ENCODE measurements at places on chromosomes 3 and 15. TPM values are rescaled to one million over a fixed set of nuclear protein-coding genes. Genes with fewer than 3 reads are reported as not detected.

- no peak overlapping the region for H3K4me3 ChIP-seq
- no peaks in the 10 kb centered on the region for H3K36me3 ChIP-seq
- H3K27ac ChIP-seq = peak overlapping the region; percentile 39
- no peak for ATAC-seq
- peaks cover 24% of the 10 kb centered on the region for H3K4me1 ChIP-seq
Measured at GRCh38 chr3:129228891-129229585, 20.4 kb upstream of the COPG1 start.

DNA sequence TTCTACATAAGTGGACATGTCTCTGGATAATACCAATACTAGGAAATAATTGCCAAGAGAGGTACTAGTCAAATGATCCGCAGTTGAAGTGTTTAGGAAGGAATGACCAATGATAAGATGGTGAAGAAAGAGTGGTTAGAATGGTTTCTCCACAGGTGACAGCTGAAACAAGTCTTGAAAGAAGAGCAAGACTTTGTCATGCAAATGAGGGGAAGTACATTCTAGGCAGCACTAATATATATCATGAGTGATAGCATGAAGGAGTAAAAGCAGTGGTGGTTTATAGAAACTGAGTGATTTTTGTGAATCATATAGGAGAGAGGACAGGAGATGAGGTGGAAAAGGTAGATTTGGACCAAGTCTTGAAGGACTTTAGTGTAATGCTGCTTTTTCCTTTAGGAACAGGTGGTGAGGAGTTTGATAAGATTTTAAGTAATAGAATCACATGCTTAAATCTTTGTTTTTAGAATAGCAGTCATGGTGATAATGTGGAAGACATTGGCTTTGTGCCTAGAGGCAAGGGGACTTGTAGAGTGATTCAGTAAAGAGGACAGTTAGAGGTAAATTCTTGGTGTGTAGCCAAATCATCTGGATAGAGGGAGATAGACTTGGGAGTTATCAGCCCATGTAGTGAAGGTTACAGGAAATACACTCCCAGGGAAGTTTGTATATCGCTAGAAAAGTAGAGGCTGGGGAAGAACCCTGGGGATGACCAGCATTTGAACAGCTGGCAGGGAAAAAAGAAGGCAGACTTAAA, 31.9 kb downstream of the SLMAP start:
- H3K4me3 ChIP-seq = no peak overlapping the region
- H3K36me3 ChIP-seq = no peaks in the 10 kb centered on the region
- ATAC-seq = no peak

DNA sequence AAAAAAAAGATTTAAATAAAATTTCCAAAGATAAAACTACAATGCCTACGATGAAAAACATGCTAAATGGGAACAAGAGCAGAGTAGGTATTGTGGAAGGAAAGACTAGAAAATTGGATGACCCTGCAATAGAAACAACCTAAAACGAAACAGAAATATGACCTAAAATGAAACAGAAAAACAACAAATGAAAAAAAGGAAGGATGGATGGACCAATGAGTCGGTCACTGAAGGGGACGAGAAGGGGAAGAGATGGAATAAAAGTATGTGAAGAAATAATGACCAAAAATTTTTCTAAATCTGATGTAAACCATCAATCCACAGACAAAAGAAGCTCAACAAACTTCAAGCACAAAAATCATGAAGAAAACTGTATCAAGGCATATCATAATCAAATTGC, 44.8 kb downstream of the TBC1D2B start:
- no peak overlapping the region for H3K4me3 ChIP-seq
- ATAC-seq = no peak
- H3K27ac ChIP-seq = no peak overlapping the region
- H3K4me1 ChIP-seq = peaks cover 49% of the 10 kb centered on the region
- H3K27me3 ChIP-seq = no peaks in the 10 kb centered on the region

GRCh38 chr15:62951481-62951880, 91.1 kb upstream of the TPM1 start:
- H3K4me1 ChIP-seq = no peaks in the 10 kb centered on the region
- no peak overlapping the region for H3K27ac ChIP-seq
- H3K27me3 ChIP-seq = no peaks in the 10 kb centered on the region
- H3K36me3 ChIP-seq = no peaks in the 10 kb centered on the region
- no peak overlapping the region for H3K4me3 ChIP-seq

- ATAC-seq = no peak
- H3K27ac ChIP-seq = no peak overlapping the region
- no peaks in the 10 kb centered on the region for H3K27me3 ChIP-seq
- no peaks in the 10 kb centered on the region for H3K4me1 ChIP-seq
Measured at GRCh38 chr3:138451595-138452162, 17.3 kb downstream of the ESYT3 start.

GRCh38 chr3:112405845-112406244, 72.9 kb downstream of the CD200 start:
- no peak for ATAC-seq
- H3K4me1 ChIP-seq = no peaks in the 10 kb centered on the region
- H3K27ac ChIP-seq = no peak overlapping the region
- no peaks in the 10 kb centered on the region for H3K27me3 ChIP-seq

GRCh38 chr15:40066589-40066988, 27.6 kb upstream of the SRP14 start:
- H3K27me3 ChIP-seq = no peaks in the 10 kb centered on the region
- ATAC-seq = no peak
- peaks cover 13% of the 10 kb centered on the region for H3K4me1 ChIP-seq
- H3K36me3 ChIP-seq = no peaks in the 10 kb centered on the region
- H3K4me3 ChIP-seq = no peak overlapping the region

- H3K4me3 ChIP-seq = no peak overlapping the region
- H3K36me3 ChIP-seq = no peaks in the 10 kb centered on the region
- no peak overlapping the region for H3K27ac ChIP-seq
- no peaks in the 10 kb centered on the region for H3K4me1 ChIP-seq
- ATAC-seq = no peak
Measured at GRCh38 chr3:183388213-183388895, 40.1 kb downstream of the MCF2L2 start.

- H3K27me3 ChIP-seq = no peaks in the 10 kb centered on the region
- no peak overlapping the region for H3K4me3 ChIP-seq
- H3K36me3 ChIP-seq = no peaks in the 10 kb centered on the region
- ATAC-seq = no peak
Measured at GRCh38 chr3:33750211-33750548, 32.1 kb upstream of the CLASP2 start.

GRCh38 chr3:177710506-177710905, 513.2 kb upstream of the TBL1XR1 start:
- H3K4me1 ChIP-seq = peaks cover 14% of the 10 kb centered on the region
- no peak overlapping the region for H3K4me3 ChIP-seq
- H3K27ac ChIP-seq = no peak overlapping the region
- ATAC-seq = no peak
- H3K36me3 ChIP-seq = no peaks in the 10 kb centered on the region

DNA sequence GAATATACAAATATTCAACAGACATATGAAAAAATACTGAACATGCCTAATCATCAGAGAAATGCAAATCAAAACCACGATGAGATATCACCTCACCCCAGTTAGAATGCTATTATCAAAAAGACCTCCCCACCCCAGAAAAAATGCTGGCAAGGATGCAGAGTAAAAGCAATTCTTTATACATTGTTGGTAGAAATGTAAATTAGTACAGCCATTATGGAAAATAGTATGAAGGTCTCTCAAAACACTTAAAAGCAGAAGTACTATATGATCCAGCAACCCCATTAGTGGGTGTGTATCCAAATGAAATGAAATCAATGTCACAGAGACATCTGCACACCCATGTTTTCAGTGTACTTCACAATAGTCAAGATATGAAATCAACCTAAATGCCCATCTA, 308.7 kb downstream of the CHST2 start:
- no peak overlapping the region for H3K27ac ChIP-seq
- ATAC-seq = no peak

DNA sequence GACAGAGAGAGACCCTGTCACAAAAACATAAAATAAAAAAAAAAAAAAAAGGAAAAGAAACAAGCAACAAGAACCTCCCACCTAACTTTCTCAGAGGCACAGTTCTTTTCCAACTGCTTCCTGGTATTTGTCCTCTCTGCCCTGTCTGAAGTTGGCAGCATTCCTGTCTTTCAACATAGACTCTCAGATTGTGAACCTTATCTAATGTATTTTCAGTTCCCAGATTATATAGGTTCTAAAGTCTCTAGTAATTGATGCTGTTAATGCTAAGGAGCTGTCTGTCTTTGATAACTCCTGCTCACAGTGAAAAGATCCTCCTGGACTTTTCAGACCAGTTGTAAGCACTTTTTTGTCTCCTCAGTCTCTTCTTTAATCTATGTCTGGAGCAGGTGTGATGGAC, 199.5 kb upstream of the P2RY1 start:
- no peak overlapping the region for H3K27ac ChIP-seq
- no peaks in the 10 kb centered on the region for H3K4me1 ChIP-seq
- H3K27me3 ChIP-seq = no peaks in the 10 kb centered on the region
- H3K4me3 ChIP-seq = no peak overlapping the region
- H3K36me3 ChIP-seq = no peaks in the 10 kb centered on the region
- no peak for ATAC-seq

- H3K27me3 ChIP-seq = no peaks in the 10 kb centered on the region
- H3K36me3 ChIP-seq = no peaks in the 10 kb centered on the region
- no peak overlapping the region for H3K27ac ChIP-seq
- H3K4me1 ChIP-seq = no peaks in the 10 kb centered on the region
- no peak overlapping the region for H3K4me3 ChIP-seq
- no peak for ATAC-seq
Measured at GRCh38 chr3:29914861-29915524, 634.1 kb downstream of the RBMS3 start.

GRCh38 chr15:71397377-71397776, 282.1 kb downstream of the THSD4 start:
- no peak for ATAC-seq
- H3K4me3 ChIP-seq = no peak overlapping the region
- no peaks in the 10 kb centered on the region for H3K27me3 ChIP-seq

DNA sequence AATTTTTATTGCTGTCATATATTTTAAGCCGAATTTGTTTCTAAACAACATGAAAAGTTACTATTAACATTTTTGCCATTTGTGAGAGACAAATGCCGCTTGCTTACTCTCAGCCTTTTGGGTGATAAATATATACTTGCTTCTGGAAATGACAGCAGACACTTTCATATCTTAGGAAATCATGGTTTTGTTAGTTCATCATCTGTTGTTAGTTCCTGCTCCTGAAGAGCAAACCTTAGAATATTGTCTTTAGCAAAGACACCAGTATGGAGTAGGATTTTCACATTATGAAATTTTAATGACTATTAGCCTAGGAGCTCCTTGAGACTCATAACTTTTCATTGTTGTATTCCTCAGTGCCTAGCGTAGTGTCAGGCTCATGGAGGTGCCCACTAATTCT, 36.0 kb downstream of the RAB8B start:
- H3K36me3 ChIP-seq = no peaks in the 10 kb centered on the region
- peaks cover 28% of the 10 kb centered on the region for H3K4me1 ChIP-seq

GRCh38 chr3:53501178-53501577, 6.8 kb downstream of the CACNA1D start:
- no peaks in the 10 kb centered on the region for H3K36me3 ChIP-seq
- no peak overlapping the region for H3K4me3 ChIP-seq
- no peak overlapping the region for H3K27ac ChIP-seq
- H3K4me1 ChIP-seq = peaks cover 28% of the 10 kb centered on the region
- ATAC-seq = no peak
- H3K27me3 ChIP-seq = peaks cover 2% of the 10 kb centered on the region

- H3K27ac ChIP-seq = no peak overlapping the region
- no peaks in the 10 kb centered on the region for H3K27me3 ChIP-seq
- no peaks in the 10 kb centered on the region for H3K4me1 ChIP-seq
- no peak overlapping the region for H3K4me3 ChIP-seq
Measured at GRCh38 chr3:100518983-100519382, 26.6 kb downstream of the TMEM45A start.

- no peak overlapping the region for H3K4me3 ChIP-seq
- no peaks in the 10 kb centered on the region for H3K4me1 ChIP-seq
- no peaks in the 10 kb centered on the region for H3K36me3 ChIP-seq
- H3K27ac ChIP-seq = no peak overlapping the region
- no peak for ATAC-seq
- no peaks in the 10 kb centered on the region for H3K27me3 ChIP-seq
Measured at GRCh38 chr3:141913150-141913811, 36.8 kb downstream of the ATP1B3 start.

DNA sequence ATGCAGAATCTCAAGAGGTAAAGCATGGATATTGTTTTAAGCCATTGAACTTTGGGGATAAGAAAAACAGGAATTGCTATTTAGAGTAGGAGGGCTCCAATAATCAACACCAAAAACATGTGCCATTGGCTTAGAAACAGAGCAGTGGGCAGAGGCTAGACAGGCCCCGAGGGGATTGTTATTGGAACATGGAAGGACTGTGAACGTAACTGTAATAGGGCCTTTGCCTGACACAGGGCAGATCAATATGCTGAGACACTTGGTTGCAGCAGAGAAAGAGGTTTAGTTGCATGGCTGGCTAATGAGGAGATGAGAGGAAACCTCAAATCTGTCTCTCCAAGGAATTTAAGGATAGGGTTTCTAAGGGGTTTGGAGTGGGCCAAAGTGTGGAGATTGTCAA, 36.9 kb upstream of the RAF1 start:
- no peaks in the 10 kb centered on the region for H3K4me1 ChIP-seq
- no peak for ATAC-seq
- H3K27me3 ChIP-seq = no peaks in the 10 kb centered on the region

- H3K4me1 ChIP-seq = peaks cover 60% of the 10 kb centered on the region
- peak overlapping the region; percentile 61 for H3K4me3 ChIP-seq
- peak overlapping the region; percentile 96 for H3K27ac ChIP-seq
- H3K27me3 ChIP-seq = no peaks in the 10 kb centered on the region
- no peaks in the 10 kb centered on the region for H3K36me3 ChIP-seq
Measured at GRCh38 chr3:71584394-71585011, 975 bp upstream of the FOXP1 start.

- H3K4me1 ChIP-seq = no peaks in the 10 kb centered on the region
- H3K36me3 ChIP-seq = no peaks in the 10 kb centered on the region
- H3K27me3 ChIP-seq = peaks cover 7% of the 10 kb centered on the region
- ATAC-seq = no peak
Measured at GRCh38 chr15:59420108-59420507, 17.9 kb upstream of the FAM81A start.

- no peak overlapping the region for H3K27ac ChIP-seq
- H3K27me3 ChIP-seq = no peaks in the 10 kb centered on the region
- ATAC-seq = no peak
- H3K4me1 ChIP-seq = no peaks in the 10 kb centered on the region
Measured at GRCh38 chr3:22265403-22265802, 514.4 kb upstream of the ZNF385D start.

- H3K27ac ChIP-seq = no peak overlapping the region
- no peak overlapping the region for H3K4me3 ChIP-seq
- peaks cover 3% of the 10 kb centered on the region for H3K4me1 ChIP-seq
- no peaks in the 10 kb centered on the region for H3K36me3 ChIP-seq
- no peaks in the 10 kb centered on the region for H3K27me3 ChIP-seq
- no peak for ATAC-seq
Measured at GRCh38 chr3:105834768-105835167, 34.0 kb downstream of the CBLB start.

- no peaks in the 10 kb centered on the region for H3K36me3 ChIP-seq
- peak; percentile 82 for ATAC-seq
- peaks cover 4% of the 10 kb centered on the region for H3K27me3 ChIP-seq
- H3K27ac ChIP-seq = no peak overlapping the region
- H3K4me1 ChIP-seq = no peaks in the 10 kb centered on the region
Measured at GRCh38 chr3:58640700-58641372, 25.7 kb downstream of the FAM3D start.

NANOGP8 gene
- total RNA-seq = not detected

ANKDD1A gene
- total RNA-seq = 4.8 TPM

FBLN2 gene
- 102 TPM for total RNA-seq

RARRES1 gene
- total RNA-seq = 110 TPM

HES1 gene
- total RNA-seq = 14.5 TPM

ITIH1 gene
- total RNA-seq = not detected

SETD2 gene
- 54.0 TPM for total RNA-seq

RBSN gene
- 40.9 TPM for total RNA-seq

P2RY13 gene
- not detected for total RNA-seq

ASB14 gene
- total RNA-seq = not detected

PFN2 gene
- total RNA-seq = 49.6 TPM

MYO5C gene
- 10.2 TPM for total RNA-seq

CORO2B gene
- total RNA-seq = 9.1 TPM

B3GALNT1 gene
- total RNA-seq = 4.6 TPM
